ENCODE measurements at places on chromosomes 5 and 9.

DNA sequence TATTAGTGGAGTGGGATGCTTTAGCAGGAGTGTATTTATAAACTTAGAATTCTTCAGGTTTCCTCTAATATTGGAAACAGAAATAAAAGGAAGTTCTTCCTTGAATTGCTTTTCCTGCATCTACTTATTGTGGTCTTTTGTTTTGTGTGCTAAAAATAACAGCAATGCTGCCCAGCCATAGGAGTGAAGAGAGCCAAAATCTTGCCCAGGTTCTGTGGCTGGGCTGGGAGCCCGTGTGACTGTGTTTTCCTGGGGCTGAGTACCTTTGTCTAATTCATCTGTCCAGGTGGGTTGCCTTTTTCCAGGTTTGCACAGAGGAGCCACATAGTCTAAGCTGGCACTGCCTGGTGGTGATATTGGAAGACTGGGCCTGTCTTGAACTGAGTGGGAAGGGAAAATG lies 179.7 kb upstream of the ADAMTSL1 start:
- no peak for DNase-seq

DNA sequence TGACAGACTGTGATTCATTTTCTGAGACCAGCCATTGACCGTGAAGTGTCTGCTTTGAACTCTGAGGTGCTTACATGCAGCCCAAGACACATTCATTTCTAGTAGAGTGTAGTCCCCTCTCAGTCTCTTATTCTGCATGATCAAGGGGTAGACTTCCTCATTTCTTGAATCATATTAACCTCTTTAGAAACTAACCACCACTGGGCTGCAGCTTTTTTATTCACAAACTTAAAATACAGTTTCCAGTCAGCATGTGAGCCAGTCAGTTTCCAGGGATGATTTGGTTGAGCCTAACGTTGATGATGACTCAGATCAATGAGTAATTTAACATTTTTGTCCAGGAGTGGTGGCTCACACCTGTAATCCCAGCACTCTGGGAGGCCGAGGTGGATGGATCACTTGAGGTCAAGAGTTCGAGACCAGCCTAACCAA lies 59.2 kb downstream of the OTULIN start:
- DNase-seq, result no peak

- no peak for DNase-seq
Measured at GRCh38 chr5:134141331-134142050, 27.0 kb downstream of the TCF7 start.

DNA sequence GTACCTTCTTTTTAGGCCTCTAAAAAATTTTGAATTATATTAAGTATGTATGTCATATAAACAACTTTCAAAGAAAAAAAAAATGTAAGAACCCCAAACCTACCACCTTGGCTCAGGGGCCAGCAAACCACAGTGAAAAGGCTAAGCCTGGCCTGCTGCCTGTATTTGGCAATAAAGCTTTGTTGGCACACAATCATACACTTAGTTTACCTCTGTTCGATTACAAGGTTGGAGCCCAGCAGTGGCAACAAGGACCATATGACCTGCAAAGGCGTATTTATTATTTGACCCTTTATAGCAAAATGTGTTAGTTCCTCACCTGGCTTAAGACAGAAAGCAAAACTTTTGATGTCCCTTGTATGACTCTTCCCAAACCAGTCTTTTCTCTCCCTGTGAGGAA lies 282.8 kb downstream of the DENND1A start:
- DNase-seq, result no peak

DNA sequence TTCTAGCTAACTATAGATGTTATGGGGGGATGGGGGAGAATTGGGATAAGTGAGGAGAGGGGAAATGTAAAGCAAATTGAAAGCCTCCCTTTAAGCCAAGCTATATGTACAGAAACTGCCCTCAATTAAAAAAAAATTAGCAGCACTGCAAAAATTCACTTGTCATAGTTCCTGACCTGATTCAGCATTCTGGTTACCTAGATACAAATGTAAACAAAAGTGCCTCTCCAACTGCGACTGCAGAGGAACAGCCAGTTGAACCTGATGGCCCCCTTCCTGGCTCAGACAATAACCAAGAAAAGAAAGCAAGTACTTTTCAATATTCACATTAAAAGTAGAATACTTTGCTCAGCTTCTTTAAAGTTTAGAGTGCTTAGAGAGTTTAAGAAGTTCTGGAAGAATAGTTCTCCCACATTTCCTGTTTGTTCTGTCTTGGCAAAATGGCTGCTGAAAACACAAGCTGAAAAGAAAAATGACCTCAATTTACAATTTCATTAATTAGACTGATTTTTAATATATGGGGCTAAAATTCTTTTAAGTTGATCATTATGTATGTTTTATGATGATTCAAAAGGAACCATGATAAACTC lies 1.5 kb downstream of the FAM81B start:
- peak; percentile 61 for DNase-seq

GRCh38 chr5:11596185-11596584 lies 308.1 kb downstream of the CTNND2 start:
- no peak for DNase-seq

GRCh38 chr5:1663186-1663585 lies 136.5 kb downstream of the MRPL36 start:
- DNase-seq, result no peak

GRCh38 chr5:128537221-128537999 lies 635 bp downstream of the FBN2 start:
- DNase-seq, result no peak

- no peak for DNase-seq
Measured at GRCh38 chr5:55885359-55885758, 34.2 kb downstream of the IL31RA start.

- peak; percentile 28 for DNase-seq
Measured at GRCh38 chr5:170145462-170145861, 39.8 kb downstream of the FOXI1 start.

DNA sequence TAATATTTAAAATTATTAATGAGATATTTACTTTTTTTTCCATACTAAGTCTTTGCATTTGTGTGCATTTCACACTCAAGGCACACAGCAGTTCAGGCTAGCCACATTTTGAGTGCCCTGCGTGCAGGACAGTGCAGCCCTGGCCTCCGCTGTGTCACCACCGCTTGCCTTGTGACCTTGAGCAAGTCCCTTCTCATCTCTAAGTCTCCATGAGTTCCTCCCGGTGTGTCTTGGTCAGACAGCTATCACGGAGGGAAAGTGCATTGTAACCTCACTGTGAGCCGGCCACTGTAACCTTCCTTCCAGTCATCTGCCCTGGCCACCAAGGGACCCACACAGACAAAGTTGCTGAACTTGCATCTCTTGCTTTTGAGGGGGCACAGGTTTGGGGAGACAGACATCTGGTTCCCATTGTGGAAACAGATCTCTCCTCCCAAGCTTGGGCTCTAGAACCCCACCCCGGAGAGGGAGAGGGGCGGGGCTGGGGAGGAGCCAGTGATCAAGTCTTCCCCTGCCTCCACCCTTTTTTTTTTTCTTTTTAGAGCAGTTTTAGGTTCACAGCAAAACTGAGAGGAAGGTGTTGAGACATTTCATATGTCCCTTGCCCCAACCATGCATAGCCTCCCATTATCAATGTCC lies 96.8 kb downstream of the C9orf50 start:
- DNase-seq, result no peak

- DNase-seq, result no peak
Measured at GRCh38 chr9:69023650-69024049, 9.7 kb upstream of the PRKACG start.

GRCh38 chr5:5637173-5637572 lies 214.7 kb downstream of the ICE1 start:
- no peak for DNase-seq

GRCh38 chr9:120152295-120152694 lies 427.7 kb downstream of the CDK5RAP2 start:
- no peak for DNase-seq

GRCh38 chr5:3385991-3386519 lies 209.6 kb upstream of the IRX1 start:
- DNase-seq, result no peak

DNA sequence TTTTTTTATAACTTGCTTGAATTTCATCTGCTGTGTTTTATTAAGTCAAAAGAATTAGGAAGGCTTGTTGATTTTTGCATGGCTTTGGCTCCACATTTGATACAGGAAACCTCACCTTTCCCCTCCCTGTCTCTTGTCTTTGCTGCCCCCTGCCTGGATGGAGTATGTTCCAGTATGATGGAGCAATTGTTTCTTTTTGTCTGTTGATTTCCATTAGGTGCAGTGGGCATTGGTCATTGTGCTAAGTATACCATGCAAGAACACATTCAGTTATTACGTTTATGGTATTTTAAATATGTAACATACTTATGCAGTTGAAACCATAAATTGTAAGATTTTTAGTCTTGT lies 19.6 kb downstream of the TJP2 start:
- DNase-seq, result no peak

GRCh38 chr9:2570615-2571479 lies 50.7 kb upstream of the VLDLR start:
- peak; percentile 92 for DNase-seq

DNA sequence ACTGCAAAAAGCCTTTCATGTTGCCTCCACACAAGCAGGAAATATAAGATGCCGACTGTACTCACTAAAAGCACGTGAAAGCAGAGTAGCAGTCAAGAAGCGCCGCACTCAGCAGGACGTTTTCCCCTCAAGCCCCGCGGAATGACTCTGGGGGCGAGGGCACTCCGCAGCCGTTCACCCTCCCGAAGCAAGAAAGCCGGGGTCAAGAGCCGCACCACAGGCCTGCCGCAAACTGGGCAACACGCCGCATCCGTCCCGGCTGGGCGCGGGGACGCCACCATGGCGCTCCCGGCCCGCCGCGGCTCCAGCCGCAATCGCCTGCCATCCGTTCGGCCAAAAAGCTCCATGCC lies 364 bp downstream of the RPS6 start:
- DNase-seq, result no peak

DNA sequence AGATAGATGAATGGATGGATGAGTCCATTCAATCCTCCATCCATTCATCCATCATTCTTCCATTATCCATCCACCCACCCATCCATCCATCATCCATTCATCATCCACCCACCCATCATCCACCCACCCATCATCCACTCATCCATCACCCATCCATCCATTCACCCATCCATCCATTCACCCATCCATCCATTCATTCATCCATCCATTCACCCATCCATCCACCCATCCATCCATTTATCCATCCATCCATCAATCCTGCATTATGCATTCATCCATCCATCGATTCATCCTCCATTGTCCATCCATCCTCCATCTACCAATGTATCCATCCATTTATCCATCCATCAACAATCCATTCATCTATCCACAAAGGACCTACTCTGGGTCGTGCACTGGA lies 12.8 kb upstream of the PHYKPL start:
- DNase-seq, result no peak

DNA sequence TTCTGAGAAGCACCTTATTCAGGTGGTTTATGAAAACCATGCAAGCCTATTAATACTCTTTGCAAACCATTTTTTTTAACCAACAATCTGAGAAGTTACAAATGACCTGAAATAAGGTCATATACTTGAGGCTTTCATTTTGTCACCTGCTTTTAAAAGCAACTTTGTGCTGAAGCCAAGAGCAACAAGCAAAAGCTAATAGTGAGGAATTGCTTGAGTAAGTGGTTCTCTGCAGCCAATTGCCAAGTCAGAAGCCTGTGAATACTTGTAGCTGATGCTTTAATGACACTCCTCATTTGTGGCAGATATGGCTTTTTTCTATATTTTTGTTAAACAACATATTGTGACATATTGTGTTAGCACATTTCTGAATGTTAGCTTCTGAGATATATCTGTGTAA lies 126.7 kb upstream of the ZNF608 start:
- no peak for DNase-seq

DNA sequence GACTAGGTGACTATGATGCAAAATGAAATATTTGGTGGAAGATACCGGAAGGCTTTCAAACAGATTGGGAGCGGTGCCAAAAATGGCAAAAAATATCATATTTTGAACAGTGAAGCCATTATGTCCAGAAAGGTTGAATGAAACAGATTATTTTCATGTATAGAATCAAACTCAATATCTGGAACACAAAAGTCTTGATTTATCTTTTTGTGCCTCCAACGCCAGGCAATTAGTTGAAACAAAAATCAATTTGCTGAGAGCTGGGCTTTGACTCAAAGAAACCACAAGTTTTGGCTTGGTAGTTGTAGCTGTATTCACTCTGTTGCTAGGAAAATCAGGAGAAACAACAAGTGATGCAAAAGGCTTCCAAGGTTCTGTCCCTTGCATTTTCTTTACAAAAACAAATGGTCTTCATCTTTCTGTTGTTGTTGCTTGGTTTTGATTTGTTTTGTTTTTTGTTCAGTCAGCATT lies 421.7 kb upstream of the TYRP1 start:
- no peak for DNase-seq

- DNase-seq, result no peak
Measured at GRCh38 chr9:70421272-70422180, 7.1 kb upstream of the KLF9 start.

DNA sequence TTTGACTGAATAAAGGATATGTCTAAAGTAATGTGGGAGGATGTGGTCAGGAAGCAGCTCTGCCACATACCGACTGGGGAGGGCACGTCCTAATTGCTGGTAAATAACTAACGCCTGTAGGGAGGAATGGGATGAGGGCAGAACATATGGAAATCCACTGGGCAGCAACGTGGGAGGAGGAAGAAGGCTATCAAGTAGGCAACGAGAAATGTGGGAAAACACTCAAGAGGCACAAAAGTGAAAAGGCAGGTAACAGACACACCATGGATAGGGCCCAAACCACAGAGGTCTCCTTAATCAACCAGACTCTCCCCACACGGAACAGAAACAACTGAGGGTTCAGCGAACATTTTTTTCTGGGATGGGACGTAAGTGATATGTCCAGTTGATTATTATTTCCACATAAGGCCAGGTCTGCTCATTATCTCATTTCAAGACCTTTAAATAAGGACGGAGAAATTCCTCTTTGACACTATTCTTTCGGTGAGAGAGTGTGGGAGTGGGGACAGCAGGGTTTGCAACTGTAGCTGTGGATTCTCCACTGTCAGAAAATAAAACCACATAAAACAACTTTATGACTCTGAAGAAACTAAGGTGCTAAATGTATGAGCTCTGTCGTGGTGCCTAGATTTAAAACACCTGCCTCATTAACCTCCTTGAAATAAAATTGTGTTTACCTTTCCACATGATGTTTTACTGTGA lies 17.0 kb downstream of the IARS1 start:
- no peak for DNase-seq

DNA sequence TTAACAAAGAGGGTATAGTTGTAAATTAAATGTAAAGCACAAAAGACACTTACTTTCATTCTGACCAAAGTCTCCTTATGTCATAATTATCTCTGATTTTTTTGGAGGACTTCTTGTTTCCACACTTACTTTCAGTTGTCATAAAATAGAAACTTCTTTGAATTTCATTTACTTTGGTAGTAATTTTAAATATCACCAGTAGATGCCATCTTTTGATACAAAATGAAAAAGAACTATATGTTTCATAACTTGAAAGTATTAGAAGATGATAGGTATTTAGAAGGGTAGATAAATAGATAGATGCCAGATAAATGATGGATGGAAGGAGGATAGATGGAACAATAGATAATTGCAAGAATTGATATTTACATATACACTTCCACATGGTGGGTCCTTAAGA lies 1865.3 kb upstream of the CDH9 start:
- no peak for DNase-seq

DNA sequence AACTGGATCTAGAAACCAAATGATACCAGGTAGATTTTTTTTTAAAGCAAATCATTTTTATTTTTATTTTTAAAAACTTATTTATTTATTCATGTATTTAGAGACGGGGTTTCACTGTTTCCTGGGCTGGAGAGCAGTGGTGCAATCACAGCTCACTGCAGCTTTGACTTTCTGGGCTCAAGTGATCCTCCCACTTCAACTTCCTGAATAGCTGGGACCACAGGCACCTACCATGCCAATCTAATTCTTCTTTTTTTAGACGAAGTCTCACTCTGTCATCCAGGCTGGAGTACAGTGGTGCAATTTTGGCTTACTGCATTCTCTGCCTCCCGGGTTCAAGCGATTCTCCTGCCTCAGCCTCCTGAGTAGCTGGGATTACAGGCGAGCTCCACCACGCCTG lies 41.3 kb upstream of the CDK20 start:
- no peak for DNase-seq
